ENCODE measurements at places on chromosomes 5 and 9.

DNA sequence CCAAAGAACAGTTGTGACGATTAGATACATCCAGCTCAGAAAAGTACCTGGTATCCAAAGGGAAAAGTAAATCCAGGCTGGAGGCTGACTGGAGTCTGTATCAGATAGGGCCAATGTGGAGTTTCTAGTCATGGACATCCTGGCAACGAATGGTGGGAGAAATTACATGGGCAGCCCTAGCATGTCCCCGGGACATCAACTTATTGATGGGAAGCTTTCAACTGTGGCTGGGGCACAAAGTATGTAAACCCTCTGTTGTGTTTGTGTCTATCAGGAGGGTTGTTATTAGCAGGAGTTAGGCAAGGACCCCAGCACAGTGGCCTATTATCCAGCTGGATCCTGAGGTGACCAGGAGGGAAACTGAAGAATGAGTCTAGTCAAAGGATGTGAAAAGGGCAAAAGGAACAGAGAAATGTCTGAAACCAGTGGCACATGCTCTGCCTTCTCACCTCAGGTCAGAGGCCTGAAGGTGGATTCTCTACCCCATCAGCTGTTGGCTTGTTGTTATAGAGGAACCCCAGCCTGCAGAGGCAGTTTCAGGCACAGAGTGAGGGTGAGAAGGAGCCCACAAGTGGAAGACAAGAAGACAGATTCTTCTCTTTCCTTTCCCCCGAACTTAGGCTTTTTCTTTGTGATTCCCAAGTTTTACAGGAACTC is 19.9 kb downstream of the IFNW1 start:
- no peaks in the 10 kb centered on the region for H3K36me3 ChIP-seq
- no peaks in the 10 kb centered on the region for H3K4me1 ChIP-seq
- H3K27me3 ChIP-seq = no peaks in the 10 kb centered on the region

DNA sequence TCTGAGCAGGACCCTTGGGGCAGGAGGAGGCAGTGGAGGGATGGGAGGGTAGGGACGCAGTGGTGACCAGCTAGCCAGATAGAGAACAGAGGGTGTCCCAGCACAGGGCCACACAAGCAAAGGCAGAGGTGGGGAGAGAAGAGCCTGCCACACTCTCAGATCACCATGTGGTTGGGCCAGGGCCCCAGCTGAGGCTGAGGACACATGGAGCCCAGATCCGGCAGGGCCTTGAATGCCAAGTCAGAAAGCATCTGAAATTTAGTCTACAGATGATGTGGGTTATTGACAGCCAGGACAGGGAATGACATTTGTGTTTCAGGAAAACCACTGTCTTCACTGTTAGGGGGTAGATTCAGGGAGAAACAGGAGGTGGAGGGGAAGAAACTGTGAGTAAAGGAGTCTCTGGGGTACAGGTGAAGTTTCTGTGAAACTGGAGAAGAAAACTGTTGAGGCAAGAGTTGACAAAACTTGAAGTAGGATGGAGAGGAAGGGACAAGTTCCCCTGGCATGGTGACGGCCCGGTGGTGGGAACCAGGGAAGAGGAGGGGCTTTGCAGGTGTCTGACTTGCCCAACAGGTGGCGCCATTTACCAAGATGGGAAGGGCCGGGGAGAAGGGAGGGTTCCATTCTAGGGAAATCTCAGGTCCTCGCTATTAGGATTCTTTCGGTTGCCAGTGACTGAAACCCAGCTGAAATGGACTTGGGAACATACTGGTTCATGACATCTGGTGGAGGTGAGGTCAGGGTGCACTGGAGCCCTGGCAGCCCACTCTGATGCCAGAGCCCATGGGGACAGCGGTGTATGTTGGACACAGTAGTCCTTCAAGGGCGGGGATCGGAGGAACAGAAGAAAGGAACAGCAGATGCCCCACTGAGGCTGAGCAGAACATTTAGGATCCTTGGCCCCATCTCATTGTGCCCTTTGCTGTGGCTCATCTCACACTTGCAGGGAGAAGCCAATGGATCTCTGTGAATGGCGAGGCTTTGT is 100.1 kb downstream of the KCNIP1 start:
- no peaks in the 10 kb centered on the region for H3K27me3 ChIP-seq
- no peaks in the 10 kb centered on the region for H3K36me3 ChIP-seq
- H3K27ac ChIP-seq = no peak overlapping the region
- DNase-seq = peak; percentile 79
- 0 out of 2 replicates have a peak, but pooled peaks cover 3% of the 10 kb centered on the region for H3K4me1 ChIP-seq

GRCh38 chr9:68983522-68984424 is 30.1 kb downstream of the PRKACG start:
- H3K4me1 ChIP-seq = peaks cover 9% of the 10 kb centered on the region
- H3K27ac ChIP-seq = no peak overlapping the region
- no peak overlapping the region for H3K4me3 ChIP-seq
- H3K27me3 ChIP-seq = no peaks in the 10 kb centered on the region
- H3K36me3 ChIP-seq = no peaks in the 10 kb centered on the region
- DNase-seq = no peak

GRCh38 chr5:140801494-140801841 is 611 bp downstream of the PCDHA3 start:
- DNase-seq = no peak
- no peaks in the 10 kb centered on the region for H3K27me3 ChIP-seq
- no peak overlapping the region for H3K27ac ChIP-seq

DNA sequence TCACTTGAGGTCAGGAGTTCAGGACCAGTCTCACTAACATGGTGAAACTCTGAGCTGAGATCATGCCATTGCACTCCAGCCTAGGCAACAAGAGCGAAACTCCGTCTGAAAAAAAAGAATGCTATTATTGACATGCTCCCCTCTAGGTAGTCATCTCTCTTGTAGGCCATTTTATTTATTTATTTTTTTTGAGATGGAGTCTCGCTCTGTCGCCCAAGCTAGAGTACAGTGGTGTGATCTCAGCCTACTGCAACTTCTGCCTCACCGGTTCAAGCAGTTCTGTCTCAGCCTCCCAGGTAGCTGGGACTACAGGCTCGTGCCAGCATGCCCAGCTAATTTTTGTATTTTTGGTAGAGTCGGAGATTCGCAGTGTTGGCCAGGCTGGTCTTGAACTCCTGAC is 20.6 kb upstream of the NIM1K start:
- no peaks in the 10 kb centered on the region for H3K4me1 ChIP-seq
- no peaks in the 10 kb centered on the region for H3K27me3 ChIP-seq
- no peak overlapping the region for H3K4me3 ChIP-seq
- H3K36me3 ChIP-seq = peaks cover 50% of the 10 kb centered on the region
- H3K27ac ChIP-seq = no peak overlapping the region
- DNase-seq = no peak

- no peaks in the 10 kb centered on the region for H3K36me3 ChIP-seq
- no peaks in the 10 kb centered on the region for H3K27me3 ChIP-seq
- no peak overlapping the region for H3K27ac ChIP-seq
- no peaks in the 10 kb centered on the region for H3K4me1 ChIP-seq
- H3K4me3 ChIP-seq = no peak overlapping the region
Measured at GRCh38 chr5:115389034-115389798, 92.8 kb upstream of the CCDC112 start.

GRCh38 chr9:127330501-127330900 is 65.9 kb downstream of the GARNL3 start:
- H3K27me3 ChIP-seq = no peaks in the 10 kb centered on the region
- H3K27ac ChIP-seq = no peak overlapping the region
- H3K36me3 ChIP-seq = no peaks in the 10 kb centered on the region
- no peak for DNase-seq
- no peak overlapping the region for H3K4me3 ChIP-seq
